Suppressor macrophage treated with lipopolysaccharide for 1 hour (primary cell): ENCODE measurements at places on chromosomes 2 and 18.

GRCh38 chr2:188845692-188846091 lies 128.5 kb upstream of the COL3A1 start:
- no peak for DNase-seq

DNA sequence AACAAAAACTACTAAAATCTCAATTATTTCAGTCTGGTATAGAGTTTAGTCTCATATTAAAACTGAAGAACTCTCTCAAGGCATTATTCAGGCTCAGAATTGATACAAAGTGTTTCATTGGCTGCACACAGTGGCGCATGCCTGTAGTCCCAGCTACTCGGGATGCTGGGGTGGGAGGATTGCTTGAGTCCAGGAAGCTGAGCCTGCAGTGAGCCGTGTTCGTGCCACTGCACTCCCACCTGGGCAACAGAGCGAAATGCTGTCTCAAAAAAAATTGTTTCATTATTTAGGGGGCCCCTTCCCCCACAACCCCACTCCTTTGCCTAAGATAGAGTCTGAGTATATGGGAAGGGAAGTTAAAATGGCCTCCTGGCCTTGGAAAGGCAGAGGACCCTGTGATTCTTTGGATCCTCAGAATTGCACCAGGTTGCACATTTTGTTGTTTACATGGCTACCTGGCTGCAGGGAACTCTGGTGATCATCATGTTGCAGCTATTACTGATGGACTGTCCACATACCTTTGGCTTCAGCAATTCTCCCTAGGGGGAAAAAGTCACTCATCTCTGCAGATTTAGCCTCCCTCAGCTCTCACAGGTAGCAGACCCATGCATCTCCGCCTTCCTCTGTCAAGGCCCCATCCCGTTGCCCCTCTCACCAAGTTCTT lies 19.2 kb upstream of the CYRIA start:
- DNase-seq: no peak

- DNase-seq: peak; percentile 19
Measured at GRCh38 chr2:177501186-177501585, 108.6 kb downstream of the AGPS start.

DNA sequence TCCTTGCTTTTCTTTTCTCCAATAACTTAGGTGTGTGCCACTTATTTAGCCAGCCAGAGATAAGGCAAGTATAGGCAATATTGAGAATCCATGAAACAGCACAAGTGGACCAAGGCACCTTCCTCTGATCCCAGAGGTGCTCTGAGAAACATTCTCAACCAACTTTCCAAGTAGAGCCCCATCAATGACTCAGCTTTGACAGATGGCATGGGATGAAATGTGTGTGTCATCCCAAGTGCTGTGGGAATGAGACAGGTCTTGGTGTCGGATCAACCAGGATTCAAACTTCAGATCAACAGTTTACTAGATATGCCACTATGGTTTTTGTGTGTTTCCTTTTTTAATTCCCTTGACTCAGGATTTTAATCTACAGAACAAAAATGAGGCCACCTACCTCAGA lies 164.0 kb downstream of the GRB14 start:
- no peak for DNase-seq

- no peak for DNase-seq
Measured at GRCh38 chr2:26609205-26609631, 31.9 kb downstream of the CIB4 start.

GRCh38 chr18:63438181-63438580 lies 15.9 kb upstream of the VPS4B start:
- no peak for DNase-seq

DNA sequence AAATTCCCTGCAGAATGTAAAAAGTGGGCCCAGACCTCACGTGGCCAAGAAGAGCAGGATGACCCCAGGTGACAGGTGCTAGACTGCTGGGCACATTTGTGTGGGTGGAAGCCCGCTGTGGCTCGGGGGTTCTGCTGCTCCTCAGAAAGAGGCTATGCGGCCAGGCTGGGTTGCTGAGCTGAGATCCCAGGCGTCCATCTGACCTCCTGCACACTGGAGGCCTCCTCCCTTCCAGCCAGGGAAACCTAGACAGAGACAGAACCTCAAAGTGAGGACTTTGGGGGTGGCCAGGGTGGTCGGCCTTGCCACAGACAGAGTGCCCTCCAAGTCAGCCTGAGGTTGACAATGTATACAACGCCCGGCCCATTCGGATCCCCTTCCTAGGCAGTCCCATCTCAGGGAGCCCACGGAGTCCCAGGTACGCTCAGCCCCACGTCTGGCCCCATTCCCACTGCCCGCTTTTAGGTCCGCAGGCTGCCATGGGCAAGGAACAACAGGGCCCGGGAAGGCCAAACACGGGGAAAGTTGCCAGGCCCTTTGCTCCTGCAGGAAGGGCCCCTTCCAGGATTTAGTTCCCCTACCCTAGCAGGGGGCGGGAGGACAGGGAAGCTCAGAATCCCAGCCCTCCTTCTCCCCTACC lies 75.6 kb downstream of the KIAA2012 start:
- DNase-seq: no peak

- no peak for DNase-seq
Measured at GRCh38 chr2:163775304-163775703, 39.5 kb upstream of the FIGN start.

DNA sequence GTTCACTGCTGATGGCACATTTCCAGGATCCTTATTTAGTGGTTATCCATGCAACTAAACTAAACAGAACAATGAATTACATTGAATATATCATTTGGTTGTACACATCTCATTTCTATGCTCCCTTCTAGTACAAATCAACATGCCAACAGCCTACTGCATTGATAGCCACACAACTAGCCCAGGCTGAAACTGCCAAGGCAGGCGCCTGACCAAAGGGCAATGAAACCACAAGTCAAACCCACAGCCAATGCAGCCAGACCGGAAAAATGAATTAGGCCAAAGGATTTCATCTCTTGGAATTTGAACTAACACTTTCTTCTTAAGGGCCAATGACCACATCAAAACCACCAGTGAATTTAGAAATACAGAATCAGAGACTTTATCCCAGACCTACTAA lies 196.4 kb downstream of the NOL4 start:
- DNase-seq: no peak

DNA sequence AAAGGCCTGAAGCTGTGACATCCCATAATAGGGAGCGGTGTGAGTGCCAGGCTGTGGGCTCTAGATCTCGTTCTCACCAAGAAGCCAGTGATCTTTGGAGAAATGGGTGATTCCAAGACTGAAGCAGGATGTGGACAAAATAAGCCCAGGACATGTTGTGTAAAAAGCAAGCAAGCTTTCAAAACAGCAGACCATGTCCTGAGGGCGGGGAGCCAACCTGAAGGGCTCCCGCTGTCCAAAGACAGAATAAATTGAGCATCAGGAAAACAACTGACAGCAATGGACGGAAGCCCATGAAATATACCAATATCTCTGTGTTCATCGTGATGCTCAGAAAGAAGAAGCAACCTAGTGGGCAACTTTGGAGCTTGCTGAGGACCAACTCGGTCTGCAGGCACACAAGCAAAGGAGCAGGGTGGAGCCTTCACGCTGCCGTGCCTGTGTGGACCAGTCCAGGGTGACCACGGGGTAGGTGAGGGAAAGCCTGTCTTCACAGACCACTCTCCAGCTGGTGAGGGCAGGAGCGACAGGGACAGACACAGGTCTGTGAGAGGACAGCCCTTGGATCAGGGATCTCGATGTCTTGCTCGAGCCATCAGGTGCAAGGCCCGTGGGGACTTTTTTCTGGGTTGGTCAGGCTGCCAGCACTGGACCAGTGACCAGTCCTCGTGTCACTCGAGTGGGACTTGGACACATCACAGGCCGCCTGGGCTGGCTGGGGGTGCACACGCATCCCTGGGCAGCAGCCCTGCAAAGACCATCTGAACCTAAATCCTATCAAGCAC lies 21.5 kb downstream of the MTERF4 start:
- no peak for DNase-seq

DNA sequence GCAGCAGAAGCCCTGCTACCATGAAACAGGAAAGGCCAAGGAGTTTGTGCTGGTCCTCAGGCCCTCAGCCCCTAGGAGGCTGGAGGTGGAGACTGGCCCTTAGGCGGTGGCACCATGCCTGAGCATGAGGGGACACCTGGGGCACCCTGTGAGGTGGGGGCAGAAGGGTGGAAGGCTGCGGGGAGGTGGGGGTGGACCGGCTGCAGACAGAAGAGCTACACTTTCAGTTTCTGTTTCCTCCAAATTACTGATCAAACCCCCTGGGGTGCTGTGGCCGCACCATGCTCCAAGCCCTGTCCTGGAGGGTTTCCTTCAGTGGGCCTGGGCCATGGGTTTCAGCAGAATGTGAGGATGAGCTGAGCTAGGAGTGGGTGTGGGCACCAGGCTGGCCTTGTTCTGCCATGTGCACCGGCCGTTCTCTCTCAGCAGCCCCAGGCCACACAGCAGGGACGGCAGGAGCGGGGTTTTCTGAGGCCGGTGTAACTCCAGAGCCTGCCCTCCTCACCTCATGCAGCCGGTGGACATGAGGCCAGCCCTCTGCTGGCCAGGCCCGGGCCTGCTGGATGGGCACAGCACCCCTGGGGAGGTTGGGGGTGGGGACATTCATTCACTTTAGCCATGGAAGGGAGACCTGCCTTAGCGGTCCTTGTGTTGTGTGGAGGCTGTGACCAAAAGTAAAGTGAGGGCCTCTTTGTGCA lies 51.5 kb downstream of the PLEKHB2 start:
- DNase-seq: no peak

GRCh38 chr2:10226038-10226724 lies 76.5 kb upstream of the HPCAL1 start:
- no peak for DNase-seq

DNA sequence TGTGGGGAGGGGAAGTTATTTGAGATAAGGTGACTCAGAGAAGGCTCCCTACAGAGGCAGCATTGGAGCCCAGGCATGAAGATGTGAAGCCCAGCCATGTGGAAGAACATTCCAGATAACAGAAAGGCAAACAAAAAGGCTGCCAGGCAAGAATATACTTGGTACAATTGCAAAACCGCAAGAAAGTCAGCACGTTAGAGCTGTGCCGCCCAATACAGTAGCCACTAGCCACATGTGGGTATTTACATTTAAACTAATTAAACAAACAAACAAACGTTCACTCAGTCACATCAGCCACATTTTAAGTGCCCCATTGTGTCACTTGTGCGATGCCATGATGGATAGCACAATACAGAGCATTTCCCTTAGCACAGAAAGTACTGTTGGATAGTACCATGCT lies 179.6 kb downstream of the SATB2 start:
- no peak for DNase-seq

DNA sequence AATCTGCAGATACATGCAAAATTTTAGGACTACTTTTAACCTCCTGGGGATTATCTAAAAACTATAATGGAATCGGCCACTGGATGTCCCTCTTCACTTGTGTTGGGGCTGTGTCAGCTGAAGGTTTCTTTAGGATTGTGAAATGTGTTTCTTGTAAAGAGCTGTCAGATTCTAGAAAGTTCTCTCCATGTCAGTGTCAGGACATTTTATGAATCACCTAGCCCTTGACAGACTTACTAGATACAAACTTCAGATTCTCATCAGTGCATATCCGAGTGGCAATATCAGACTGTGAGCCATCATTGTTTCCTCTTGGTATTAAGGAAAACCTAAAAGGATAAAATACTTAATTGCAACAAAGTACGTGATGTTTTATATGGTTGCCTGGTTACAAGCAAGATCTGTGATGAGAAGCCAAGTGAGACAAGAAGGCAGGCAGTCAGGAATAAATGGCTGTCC lies 107.3 kb downstream of the CPS1 start:
- no peak for DNase-seq

GRCh38 chr2:21415234-21415633 lies 291.5 kb downstream of the TDRD15 start:
- no peak for DNase-seq

GRCh38 chr2:34379586-34379985 lies 780.5 kb upstream of the FAM98A start:
- DNase-seq: no peak

DNA sequence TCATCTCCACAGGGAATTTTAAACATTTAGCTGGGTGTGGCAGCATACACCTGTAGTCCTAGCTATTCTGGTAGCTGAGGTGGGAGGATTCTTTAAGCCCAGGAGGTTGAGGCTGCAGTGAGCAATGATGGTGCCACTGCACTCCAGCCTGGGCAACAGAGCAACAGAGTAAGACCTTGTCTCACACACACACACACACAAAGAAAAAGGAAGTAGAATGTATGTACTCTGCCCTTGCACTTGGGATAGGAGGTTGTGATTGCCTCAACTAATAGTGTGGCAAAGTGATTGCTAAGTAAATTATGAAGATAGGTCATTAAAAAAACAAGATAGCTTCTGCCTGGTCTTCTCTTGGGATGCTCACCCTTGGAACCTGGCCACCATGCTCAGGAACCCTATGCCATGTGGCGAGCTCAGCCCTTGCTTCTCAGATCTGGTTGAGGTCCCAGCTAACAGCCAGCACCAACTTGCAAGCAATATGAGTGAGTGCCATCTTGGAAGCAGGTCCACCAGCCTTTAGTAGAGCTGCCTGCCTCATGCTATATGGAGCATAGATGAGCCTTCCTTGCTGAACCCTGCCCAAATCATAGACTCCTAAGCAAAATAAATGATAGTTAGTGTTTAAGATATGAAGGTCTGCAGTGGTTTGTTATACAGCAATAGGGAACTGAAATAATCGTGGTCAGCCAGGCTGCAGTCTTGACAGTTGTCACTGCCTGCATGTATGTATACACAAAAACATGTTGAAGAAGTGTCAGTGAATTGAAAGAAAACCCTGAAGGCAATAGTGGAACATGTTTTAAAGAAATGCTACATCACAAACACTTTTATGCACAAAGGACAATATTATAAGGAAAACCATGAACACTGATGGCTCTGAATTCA lies 30.1 kb upstream of the PNO1 start:
- no peak for DNase-seq

- peak; percentile 27 for DNase-seq
Measured at GRCh38 chr2:65070172-65070830, 14.1 kb downstream of the CEP68 start.

GRCh38 chr2:6750411-6751158 lies 115.1 kb downstream of the CMPK2 start:
- DNase-seq: no peak

DNA sequence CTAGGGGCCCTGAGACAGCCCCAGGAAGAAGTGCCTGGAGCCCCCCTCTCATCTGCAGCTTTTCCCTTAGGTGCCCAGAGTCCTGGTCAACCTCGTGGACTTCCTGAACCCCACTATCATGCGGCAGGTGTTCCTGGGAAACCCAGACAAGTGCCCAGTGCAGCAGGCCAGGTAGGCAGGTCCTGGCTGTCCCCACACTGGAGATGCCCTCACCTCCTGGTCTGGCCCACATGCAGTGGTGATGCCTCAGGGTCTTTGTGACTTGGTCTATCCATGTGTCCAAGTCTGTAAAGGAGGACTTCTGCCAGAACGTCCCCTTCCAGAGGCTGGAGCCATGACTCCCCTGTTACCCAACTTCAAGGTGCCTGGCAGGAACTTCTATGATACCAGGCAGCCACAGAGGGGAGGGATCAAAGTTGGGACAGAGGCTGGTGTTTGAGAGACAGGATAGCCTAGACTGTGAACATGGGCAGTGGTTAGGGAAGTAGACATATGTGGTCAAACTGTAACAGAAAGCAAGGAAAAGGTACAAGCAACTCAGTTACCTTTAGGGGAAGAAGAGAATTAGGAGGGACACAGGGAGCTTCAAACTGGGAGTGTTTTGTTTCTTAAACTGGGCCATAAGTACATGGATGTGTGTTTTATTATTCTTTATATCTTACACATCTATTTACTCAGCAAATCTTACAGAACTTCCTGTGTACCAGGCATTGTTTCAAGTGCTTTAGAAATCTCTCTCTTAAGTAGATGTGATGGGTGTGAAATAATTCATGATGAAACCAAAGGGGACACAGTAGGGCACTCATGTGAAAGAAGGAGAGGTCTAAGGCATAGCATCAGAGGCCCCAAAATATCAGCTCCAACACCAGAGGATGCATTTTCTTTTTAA lies 107.1 kb downstream of the PLB1 start:
- no peak for DNase-seq

- peak; percentile 80 for DNase-seq
Measured at GRCh38 chr2:224884188-224884587, 158.1 kb downstream of the DOCK10 start.
